ENCODE measurements at places on chromosomes 11 and 22.

DNA sequence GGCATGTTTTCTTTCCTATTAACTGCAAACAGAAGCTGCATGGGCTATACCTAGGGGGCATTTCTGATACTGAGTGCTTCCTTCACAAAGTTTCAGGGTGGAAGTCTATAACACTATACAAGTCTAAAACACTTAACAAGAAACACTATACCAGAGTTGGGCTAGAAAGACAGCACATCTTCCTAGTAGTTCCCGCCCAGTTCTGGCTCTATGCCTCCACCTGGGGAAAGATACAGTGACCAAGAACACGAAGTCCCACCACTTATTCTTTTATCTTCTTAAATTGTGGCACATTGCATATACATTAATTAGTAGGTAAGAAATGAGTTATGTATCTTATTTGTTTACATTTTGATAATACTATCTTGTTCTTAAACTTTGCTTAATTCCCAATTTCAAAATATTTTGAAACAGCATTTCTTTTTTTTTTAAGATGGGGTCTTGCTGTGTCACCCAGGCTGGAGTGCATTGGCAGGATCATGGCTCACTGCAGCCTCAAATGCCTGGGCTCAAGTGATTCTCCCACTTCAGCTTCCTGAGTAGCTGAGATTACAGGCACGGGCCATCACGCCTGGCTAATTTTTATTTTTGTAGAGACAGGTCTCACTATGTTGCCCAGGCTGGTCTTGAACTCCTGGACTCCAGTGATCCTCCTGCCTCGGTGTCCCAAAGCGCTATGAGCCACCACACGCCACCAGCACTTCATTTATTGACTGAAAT lies 18.2 kb upstream of the NDUFC2 start:
- DNase-seq = no peak

- DNase-seq = no peak
These were observed 64.5 kb downstream of the BARX2 start for GRCh38 chr11:129440028-129440713.

GRCh38 chr11:6327806-6328205 lies 7.5 kb upstream of the CAVIN3 start:
- no peak for DNase-seq

GRCh38 chr11:124670732-124671131 lies 2.8 kb downstream of the SIAE start:
- DNase-seq = no peak

DNA sequence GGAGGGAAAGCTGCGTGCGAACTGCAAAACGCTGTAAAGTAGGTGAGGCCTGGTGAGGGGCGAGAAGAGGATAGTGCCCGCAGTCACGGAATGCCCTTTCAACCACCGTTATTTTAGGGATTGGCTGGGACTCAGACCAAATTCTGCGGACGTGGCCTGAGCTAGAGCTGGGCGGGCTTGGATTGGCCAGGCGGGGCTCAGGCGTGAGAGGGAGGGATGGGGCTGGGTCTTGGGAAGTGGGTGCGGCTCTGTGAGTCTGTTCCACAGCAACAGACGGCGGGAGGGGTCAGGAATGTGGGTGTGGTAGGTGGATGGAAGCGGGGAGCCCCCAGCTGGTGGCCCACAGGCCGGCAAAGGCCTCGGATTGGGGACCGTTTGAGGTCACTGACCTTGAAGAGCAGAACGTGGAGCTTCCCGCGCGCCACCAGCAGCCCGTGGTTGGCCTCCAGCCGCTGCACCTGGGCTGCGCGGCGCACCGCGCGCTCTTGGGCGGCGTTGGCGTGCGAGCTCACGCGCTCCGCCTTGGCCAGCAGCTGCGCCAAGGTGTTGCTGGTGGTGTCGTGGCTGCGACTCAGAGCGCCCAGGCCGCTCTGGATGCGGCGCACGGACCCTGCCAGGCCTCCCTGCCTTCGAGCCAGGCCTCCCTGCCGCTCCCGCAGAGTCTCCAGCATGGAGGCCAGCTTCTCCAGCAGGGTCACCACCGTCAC lies 444 bp downstream of the CAVIN3 start:
- peak; percentile 68 for DNase-seq

- no peak for DNase-seq
These were observed 63.8 kb downstream of the CYB5R2 start for GRCh38 chr11:7609521-7609920.

Measured in activated CD8-positive, alpha-beta memory T cell treated with anti-CD3 and anti-CD28 coated beads for 24 hours (primary cell).